ENCODE measurements at places on chromosomes 7 and 10.

- no peak for DNase-seq
Measured at GRCh38 chr10:111511751-111512150, 434.9 kb downstream of the ADRA2A start.

DNA sequence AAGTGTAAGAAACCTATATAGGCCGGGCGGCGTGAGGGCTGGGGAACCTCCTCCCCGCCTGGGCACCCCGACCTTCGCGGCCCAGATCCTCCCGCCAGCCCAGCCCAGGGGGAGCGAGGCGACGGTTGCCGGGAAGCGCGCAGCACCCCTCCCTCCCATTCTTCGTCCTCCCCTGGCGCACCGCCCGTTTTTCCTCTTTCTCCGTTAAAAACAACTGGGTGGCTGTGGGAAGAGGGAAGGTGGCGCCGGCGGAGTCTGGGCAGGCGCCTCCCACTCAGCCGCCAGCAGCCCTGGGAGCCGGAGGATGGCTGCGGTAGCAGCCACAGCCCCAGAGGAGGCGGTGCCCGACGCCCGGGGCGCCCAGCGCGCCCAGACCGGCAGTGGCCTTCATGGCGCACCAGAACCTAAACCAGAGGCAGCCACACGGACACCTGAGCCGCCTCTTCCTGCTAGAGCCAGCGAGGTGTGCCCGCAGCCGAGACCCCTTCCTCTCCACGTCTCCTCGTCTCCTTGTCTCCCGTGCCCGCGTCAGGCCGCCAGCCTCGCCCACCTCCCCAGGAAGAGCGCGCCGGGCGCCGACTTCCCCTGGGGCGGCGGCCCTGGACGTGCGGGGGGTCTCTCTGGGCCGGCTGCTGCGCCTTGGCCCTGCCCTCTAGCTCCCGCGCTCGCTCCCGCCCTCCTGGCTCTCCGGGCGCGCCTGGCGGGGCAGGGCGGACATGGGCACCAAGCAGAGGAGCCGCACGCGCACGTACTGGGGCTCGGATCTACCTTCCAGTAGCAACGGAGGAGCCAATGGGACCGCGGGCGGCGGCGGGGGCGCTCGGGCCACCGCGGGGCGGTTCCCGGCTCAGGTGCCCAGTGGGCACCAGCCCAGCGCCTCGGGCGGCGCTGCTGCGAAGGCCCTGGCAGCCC is 32.8 kb upstream of the SFTPD start:
- DNase-seq = peak; percentile 31

DNA sequence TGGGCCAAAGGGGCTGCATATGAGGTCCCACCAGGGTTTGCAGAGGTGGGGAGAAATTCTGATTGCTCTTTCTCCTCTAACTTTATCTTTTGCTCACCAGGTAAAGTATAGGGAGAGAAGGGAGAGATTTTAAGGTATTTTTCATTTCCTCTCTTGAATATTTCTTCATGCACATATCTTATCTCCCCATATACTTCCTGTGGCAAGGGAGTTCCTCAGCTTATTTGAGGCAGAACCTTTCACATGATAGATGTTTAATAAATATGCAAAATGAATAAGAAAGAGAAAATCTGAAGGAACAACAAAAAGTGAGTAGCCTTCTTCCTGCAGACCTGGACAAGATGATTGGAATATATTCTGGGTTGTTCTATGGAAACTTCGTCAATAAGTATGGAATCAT is 67.4 kb upstream of the PDCD4 start:
- no peak for DNase-seq

- no peak for DNase-seq
Measured at GRCh38 chr10:113980408-113981087, 63.1 kb upstream of the ADRB1 start.

DNA sequence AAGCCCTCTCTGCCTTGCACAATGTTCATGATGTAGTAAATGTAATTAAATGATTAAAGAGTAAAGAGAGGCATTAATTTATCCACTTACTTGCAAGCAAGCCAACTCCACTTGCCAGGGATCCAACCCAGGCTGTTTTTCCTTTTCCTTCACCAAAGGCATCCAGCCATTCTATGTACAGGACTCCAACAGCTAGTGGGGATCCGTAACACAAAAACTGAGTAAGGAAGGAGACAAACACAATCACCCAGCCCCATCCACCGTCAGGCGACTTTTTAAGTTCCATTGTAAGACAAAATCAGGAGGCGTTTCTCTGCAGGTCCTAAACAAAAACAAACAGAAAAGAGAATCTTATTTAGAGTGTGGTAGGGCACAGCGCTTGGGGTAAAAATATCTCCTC is 25.6 kb downstream of the SLC16A9 start:
- DNase-seq = no peak

GRCh38 chr7:122467661-122468449 is 163.3 kb upstream of the FEZF1 start:
- no peak for DNase-seq

DNA sequence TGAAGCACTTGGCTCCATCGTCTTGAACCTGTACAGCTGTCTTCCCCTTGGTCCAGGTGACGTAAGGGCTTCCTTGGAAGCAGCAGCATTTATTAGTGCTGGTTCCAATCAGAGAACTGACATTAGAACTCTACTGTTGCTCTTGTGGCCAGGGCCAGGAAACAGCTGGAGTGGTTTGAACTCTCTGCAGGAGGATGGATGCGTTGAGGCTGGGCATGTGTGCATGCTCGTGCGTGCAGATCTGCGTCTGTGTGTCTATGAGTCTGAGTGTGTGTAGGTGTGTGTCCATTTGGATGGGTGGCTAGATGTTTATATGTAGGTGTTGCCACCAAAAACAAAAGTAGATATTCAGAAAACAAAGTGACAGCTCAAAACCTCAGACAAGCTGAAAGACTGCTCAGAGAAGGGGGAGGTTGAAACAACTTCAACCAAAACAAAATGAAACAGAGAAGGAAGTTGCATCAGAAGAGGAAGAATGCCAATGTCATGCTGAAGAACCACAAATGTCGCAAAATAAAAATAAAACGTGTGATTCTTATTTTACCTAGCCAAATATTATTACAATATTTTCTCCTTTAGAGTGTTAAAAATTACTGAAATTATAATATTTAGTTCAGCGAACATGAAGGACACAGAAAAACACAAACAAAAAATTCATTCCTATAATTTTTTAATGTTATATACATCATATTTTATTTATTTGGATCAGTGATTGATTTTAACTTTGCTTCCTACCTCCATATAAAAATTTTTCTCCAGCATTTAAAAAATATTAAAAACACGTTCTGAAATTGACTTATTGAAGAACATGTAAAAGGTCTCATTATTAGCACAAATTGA is 96.1 kb upstream of the MKLN1 start:
- DNase-seq = peak; percentile 56

DNA sequence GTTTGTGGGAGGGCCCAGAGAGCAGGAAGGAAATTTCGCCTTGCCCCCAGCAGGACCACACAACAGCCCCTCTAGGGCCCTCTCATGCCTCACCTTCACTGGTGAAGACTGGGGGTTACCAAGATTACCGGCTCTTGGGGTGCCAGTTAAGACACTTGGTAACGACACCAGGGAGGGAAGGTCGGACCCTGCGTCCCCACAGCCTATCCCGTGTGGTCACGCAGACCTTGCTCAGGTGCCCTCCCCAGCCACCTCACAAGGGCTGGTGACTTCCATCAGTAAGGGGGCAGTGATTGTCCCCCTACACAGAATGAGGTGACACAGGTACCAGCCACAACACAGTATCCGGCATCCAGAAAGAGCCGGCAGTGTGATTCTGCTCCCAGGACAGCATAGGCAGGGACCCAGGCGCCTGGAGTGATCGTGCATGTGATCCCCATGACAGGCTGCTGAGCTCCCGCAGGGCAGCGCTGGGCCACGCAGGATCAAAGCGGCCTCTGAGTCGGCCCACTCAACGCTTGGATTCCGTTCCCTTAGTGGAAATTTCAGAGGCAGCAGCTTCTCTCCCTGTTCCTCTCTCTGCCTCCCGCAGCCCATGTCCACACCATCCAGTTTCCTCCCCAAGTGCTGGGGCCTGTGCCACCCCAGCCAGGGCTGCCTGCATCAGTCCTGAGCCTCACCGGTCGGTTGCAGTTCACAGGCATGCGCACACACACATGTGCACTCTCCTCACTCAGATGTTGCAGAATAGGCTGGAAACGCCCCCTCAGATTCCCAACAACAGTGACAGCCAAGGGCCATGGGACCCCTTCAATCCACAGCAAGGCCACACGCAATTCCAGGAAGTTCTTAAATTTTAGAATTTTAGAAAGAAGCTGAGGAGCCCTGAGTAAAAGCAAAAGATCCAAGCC is 35.8 kb downstream of the CAMK2B start:
- no peak for DNase-seq

GRCh38 chr7:155371884-155372781 is 74.5 kb downstream of the INSIG1 start:
- DNase-seq = no peak

- no peak for DNase-seq
Measured at GRCh38 chr10:60186315-60187071, 203.2 kb downstream of the ANK3 start.

DNA sequence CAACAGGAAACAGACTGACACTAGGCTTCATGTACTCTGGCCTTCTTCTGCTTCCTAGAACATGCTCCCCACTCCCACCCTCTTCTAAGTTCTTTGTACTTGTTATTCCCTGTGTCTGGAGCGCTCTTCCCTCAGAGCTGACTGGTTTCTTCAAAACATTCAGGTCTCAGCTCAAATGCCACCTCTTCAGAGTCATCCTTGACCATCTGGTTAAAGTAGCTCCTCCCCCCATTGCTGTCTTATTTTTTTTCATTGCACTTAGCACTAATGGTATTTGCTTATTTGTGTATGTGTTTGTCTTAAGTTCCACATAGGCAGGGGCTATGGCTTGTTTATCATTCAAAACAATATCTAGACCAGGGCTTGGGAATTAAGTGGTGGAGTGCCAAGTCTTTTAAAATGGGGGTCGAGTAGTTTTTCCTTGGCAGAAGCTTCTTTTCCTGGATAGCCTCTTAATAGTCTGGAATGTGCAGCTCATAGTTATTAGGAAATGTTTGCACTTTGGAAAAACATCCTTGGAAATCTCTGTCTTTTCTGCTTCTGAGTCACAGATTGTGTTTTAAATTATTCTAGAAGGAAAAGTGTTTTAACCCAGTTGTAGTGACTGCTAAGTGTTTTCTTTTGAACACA is 60.0 kb downstream of the RALA start:
- DNase-seq = no peak

- no peak for DNase-seq
Measured at GRCh38 chr7:83835424-83835823, 186.5 kb upstream of the SEMA3E start.

DNA sequence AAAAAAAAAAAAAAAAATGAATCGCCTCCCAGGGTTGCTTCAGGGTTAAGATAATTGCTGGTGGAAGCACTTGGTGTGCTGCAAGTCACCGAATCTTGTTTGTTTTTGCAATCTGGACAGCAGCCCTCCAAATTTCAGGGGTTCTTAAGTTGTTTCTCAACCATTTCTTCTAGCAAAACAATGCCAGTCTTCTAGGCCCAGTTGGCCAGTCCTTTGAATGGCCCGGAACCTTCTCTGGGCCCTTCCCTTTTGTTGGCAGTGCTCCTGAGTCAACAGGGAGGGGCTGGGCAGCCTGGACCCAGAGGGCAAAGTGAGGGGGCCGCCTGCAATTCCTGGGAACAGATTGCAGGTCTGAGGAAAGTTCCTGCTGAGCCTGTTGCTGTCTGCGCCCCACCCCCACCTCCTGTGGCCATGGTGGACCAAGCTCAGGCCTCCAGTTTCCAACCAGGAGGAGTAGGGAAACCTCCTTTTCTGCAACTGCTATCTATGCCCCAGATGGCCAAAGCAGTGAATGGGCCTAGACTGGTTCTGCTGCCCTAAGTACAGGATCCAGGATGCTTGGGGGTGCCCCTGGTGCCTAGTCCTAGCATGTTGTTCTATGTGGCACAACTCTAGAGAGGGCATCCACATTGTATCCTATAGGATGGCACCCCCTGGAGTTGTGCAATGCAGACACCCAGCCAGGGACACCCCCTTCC is 31.4 kb upstream of the PDCD4 start:
- no peak for DNase-seq

- no peak for DNase-seq
Measured at GRCh38 chr10:133419211-133419950, 5.0 kb downstream of the SPRN start.

GRCh38 chr7:56074371-56074791 is 10.3 kb downstream of the SUMF2 start:
- peak; percentile 74 for DNase-seq

- no peak for DNase-seq
Measured at GRCh38 chr10:4867109-4867519, 41.1 kb downstream of the AKR1E2 start.

GRCh38 chr7:130485734-130486113 is 6.2 kb upstream of the MEST start:
- no peak for DNase-seq

DNA sequence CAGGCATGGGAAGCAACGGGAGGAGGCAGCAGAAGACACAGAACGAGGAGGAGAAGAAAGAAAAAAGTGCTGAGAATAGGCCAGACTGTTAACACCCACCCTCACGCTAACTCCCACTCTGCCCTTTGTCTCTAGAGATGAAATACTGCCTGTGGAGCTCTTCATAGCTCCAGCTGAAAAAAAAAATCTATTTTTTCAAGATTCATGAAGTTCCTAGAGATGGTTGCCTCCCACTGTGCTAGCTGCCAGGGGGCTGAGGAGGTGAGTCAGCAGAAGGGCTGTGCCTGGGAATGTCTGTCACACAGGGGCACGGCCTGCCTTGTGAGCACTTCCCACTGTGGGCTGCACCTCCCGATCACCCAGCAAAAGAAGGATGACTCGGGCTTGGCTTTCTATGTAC is 144.5 kb downstream of the RNF216 start:
- no peak for DNase-seq

DNA sequence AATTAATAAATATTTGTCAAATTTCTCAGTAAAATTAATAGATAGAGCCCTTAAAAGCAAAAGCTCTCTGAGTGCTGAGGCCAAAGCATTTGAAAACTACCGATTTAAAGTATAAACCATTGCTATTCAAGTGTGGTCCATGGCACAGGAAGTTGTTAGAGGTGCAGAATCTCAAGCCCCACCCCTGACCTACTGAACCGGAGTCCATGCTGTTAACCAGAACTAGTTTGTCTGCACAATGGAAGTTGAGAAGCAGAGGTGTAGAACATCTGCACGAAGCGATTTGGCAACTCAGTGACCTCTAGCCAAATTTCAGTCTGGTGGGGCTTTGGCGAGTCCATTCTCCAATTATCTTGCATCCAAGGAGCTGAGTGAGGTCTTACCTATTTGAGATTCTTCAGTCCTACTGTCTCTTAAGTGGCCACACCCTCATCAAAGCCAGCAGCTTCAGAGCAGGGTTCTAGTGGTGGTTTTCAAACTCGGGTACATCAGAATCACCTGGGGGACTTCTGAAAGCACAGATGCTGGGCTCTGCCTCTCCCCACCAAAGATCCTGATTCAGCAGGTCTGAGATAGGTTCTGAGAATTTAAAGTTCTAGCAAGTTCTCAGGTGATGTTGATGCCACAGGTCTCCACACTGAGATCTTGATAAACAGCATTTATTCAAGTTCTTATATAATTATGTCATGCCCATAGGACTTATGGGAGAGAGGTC is 96.8 kb upstream of the SAMD8 start:
- DNase-seq = no peak

DNA sequence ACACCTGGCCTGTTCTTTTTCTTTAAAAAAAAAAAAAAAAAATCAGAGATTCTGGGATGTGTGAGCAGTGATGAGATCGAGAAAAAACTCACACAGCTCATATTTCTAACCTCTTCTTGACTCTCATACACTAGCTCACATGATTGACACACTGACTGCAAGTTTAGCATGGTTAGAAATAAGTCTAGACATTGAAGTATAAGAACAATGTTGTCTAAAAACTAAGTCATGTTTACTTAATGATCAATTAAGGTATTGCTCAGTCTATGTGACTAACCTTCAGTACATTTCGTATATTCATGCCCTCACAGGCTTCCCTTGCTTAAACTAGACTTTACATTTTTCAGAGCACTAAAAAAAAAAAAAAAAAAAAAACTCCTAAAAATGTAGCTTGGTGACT is 775.1 kb downstream of the GATA3 start:
- DNase-seq = no peak

Measured in activated CD4-positive, alpha-beta T cell treated with anti-CD3 and anti-CD28 coated beads, Interleukin-2, amount 50 U/mL, for 48 hours (primary cell).